ENCODE measurements at places on chromosomes 1 and 21. TPM values are rescaled to one million over a fixed set of nuclear protein-coding genes. Genes with fewer than 3 reads are reported as not detected.

The TEKT2 gene
- total RNA-seq: 0.34 TPM

The CFHR4 gene
- not detected for total RNA-seq

The KRTAP19-1 gene
- total RNA-seq: not detected

The DCST2 gene
- total RNA-seq: 0.20 TPM

The C1orf167 gene
- not detected for total RNA-seq

The DEPDC1 gene
- total RNA-seq: 16.0 TPM

The EPHA10 gene
- not detected for total RNA-seq

The RPE65 gene
- total RNA-seq: not detected

The PAX7 gene
- not detected for total RNA-seq

The ZMYND12 gene
- total RNA-seq: 1.4 TPM

The HEYL gene
- total RNA-seq: not detected

The SAMD13 gene
- total RNA-seq: 0.67 TPM

The FCGR3B gene
- not detected for total RNA-seq

The MYCL gene
- total RNA-seq: 0.13 TPM

The IL23R gene
- total RNA-seq: 1.0 TPM

The LCE1F gene
- total RNA-seq: not detected

The MFN2 gene
- total RNA-seq: 51.0 TPM

The ETNK2 gene
- 1.4 TPM for total RNA-seq

The PPFIA4 gene
- 78.8 TPM for total RNA-seq

The AJAP1 gene
- total RNA-seq: 0.65 TPM

The AQP10 gene
- total RNA-seq: not detected

The SH2D2A gene
- total RNA-seq: 297 TPM

The COL8A2 gene
- 0.83 TPM for total RNA-seq

The TPTE gene
- total RNA-seq: not detected

The OLFML2B gene
- not detected for total RNA-seq

The NEXN gene
- total RNA-seq: 2.8 TPM

The CENPF gene
- total RNA-seq: 70.6 TPM

The CTSS gene
- 36.7 TPM for total RNA-seq

The KRTAP13-2 gene
- total RNA-seq: not detected

The TMEM52 gene
- total RNA-seq: 2.2 TPM

The RGS18 gene
- total RNA-seq: 0.23 TPM

The DUSP10 gene
- 12.9 TPM for total RNA-seq

The SUMO3 gene
- 69.8 TPM for total RNA-seq

The MYOM3 gene
- not detected for total RNA-seq

The ROR1 gene
- total RNA-seq: not detected

The MAP1LC3C gene
- total RNA-seq: not detected

The TPRG1L gene
- total RNA-seq: 6.2 TPM

The RAVER2 gene
- total RNA-seq: 2.6 TPM

The MAP3K7CL gene
- 3.2 TPM for total RNA-seq

The ST6GALNAC3 gene
- total RNA-seq: 2.9 TPM

The FAM177B gene
- total RNA-seq: not detected

Data from activated CD8-positive, alpha-beta T cell treated with anti-CD3 and anti-CD28 coated beads for 36 hours (primary cell).